ENCODE measurements at places on chromosomes 4 and X.

DNA sequence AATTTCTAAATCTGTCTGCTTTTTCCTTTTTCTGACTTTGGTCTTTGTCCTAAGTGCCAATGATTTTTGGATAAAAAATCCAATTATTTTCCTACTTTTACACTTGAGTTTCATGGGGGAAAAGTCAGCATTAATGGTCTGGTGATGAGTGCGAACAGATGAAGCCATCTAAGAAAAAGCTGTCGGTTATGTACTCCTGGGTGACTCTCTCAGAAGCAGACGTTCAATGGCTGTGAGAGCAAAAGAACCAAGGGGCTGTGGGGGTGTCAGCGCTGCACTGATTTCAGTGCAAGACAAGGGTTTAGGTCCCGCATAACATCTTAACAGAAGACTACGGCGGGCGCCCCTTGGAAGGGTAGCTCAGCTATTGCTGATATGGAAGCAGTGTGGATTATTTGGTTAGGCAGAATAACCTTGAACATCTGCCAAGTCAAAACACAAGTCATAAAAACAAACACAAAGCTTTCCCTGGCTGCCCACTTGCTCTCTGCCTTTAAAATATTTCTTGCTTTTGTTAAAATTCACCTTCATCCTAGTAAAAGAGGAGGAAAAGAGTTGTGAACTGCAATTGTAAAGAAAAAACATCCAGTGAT lies 240.5 kb downstream of the MAML3 start:
- no peak for DNase-seq

DNA sequence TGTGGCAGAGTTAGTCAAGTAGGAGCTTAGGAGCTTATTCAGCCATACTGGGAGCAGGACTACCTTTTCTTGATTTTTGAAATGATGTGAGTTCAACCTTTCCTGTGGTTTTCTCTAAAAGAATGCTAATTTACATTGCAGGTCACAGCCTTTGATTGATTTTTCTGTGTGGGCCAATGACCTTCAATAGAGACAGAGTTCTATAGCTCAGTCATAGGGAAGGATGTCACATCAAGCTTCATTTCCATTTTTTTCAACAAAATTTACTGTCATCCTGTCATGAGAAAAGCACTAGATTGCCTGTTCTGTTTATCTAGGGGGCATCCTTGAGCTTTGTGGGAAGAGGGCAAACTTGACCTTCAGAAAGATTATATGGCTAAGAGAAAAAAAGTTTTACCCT lies 448.7 kb downstream of the MID1IP1 start:
- no peak for DNase-seq

DNA sequence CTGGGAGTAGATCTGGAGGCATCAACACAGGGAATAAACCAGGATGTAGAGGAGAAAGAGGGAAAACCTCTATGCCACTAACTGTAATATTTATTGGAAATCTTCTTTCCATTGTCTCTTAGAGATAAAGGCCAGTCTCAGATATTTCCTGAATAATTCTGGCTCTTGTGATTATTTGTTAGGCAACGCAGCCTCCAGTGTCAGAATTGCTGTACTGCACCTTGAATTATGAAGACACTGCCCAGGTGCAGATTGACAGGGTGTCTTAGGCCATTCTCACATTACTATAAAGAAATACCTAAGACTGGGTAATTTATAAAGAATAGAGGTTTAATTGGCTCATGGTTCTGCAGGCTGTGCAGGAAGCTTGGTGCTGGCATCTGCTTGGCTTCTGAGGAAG lies 100.7 kb upstream of the ZDHHC15 start:
- DNase-seq: no peak

- no peak for DNase-seq
These were observed 257.7 kb downstream of the THOC2 start for GRCh38 chrX:123475068-123475724.

GRCh38 chr4:154586296-154587033 lies 4.1 kb downstream of the FGA start:
- no peak for DNase-seq

GRCh38 chr4:139740531-139741041 lies 75.0 kb downstream of the MGST2 start:
- no peak for DNase-seq

DNA sequence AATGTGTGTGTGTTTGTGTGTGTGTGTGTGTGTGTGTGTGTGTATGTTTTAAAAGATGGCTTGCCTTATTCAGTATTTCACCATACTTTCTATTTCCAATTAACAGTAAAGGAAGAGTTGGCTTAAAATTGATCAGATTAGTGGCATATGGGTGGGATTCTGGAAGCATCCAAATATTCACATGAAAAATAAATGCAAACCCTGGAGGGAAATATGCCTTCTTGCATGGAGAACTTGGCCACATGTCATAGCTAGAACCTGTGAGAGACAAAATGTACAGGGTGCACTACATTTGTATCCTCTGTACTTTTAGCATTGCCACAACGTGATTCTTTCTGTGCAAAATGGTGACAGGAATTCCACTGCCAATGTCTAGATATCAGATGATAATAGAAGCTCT lies 589.6 kb downstream of the ZNF674 start:
- no peak for DNase-seq

DNA sequence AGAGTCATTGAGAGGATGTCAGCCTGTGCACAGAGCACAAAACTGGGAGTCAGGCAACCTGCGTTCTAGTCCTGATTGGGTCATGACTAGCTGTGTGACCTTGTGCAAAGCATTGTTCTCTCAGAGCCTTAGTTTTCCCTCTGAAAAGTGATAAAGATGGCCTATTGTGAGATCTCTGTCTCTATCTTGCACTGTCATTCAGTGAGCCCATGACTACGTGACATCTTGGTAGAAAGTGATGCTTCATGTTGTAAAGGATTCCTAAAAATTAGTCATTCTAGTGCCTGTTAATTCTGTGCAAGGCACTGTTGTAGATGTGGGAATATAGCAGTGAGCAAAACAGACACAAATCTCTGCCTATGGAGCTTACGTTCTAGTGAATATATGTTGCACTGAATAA lies 2.5 kb downstream of the PGRMC1 start:
- DNase-seq: no peak

DNA sequence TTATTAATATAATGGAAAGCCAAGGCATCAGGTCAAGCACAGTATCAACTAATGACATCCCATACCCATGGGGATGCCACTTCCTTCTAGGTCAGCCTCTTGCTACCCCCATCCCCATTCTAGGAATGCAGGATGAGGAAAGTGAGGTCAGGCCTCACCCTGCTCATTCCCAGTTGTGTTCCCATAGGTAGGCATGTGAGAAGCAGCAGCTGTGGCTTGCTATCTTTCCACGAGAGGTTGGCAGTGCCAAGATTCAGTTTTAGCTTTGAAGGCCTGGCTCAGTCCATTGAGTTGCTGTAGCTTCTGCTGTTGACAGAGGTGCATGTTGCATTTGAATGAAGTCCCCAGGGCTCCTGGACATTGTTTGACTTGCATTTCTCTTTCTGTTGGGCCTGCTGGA lies 15.5 kb downstream of the LONRF3 start:
- DNase-seq: no peak

DNA sequence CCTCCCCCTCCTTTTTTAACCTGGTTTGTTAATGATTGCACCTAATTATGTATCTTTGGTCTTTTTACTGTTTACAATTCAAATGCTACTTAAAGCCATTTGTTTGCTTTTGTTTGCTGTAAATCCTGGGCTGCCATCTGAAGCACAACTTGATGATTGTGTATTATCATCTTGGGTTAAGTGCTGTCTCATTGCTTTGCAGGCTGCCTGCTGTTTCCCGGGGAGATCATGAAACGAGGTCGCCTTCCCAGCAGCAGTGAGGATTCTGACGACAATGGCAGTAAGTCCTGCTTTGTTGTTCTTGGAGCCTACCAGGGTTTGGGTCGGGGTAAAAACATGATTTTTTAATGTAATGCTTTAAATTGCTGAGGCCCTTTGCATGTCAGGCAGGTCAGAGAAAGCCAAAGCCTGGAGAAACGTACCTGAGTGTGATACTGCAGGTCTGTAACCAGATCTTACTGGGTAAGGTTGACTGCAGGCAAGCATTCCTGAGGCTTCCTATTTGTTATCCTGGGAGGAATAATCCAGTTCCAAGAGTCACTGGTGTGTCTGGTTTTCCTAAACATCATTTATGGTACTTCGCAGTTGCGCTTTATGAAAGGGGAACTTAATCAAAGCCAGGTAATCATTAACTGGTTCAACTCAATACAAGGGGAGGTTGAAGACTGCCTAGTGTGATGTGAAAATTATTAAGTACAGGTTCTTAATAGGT lies 22.2 kb downstream of the JADE1 start:
- peak; percentile 10 for DNase-seq

All from nephron progenitor cell (in vitro differentiated cells).